ENCODE measurements at places on chromosomes 4 and X.

GRCh38 chrX:112704187-112704586 lies 24.4 kb upstream of the LHFPL1 start:
- no peak for DNase-seq

DNA sequence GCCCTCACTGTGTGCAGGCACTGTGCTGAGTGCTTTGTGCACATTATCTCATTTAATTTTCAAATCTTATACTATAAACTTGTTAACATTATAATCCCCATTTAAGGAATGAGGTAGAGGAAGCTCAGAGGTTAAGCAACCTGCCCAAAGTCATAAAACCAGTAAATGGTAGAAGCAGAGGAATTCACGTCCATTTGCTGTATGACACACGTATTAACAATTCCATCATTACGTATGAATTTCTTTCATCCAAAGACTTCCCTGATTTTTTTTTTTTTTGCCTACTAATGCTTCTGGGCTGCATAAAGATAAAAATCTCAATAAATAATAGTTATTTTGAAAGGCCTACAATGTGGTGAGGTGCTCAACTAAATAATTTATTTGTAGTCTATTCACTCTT lies 64.5 kb upstream of the H2AZ1 start:
- no peak for DNase-seq

GRCh38 chr4:142901166-142901662 lies 55.1 kb upstream of the INPP4B start:
- DNase-seq = no peak

DNA sequence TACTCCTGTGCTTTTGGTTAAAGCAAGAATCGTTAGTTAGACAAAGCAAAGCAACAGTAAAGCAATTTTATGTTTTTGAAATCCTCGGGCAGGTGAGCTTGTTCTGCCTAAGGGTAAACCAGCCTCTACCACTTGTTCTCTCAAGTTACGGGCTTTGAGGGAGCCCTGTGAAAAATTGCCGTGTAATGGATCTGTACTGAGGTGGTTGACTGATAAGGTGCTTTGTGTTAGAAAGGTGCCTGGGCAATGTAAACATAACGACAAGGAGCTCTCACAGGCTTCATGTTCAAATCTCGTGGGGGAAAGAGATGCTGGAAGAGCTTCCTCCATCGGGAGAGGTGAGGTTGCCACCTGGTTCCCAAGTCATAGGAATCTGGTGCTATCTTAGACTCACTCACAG lies 111.8 kb downstream of the TRAPPC11 start:
- no peak for DNase-seq

DNA sequence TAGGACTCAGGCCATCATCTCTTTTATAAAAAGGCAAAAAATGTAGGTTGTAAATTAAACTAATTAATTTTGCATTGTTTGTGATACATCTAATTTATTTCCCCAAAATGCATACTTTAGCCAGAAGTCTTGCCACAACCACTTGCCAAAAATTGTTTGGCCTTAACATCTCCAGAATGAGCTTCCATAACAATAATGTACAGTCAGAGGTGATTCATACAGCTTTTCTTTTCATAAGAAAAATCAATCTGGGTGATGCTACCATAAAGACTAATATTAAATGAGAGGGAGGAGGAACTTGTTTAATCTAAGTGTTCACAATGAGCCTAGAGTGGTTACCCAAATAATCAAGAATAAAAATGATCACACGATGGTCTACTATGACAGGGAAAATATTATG lies 59.3 kb downstream of the AMMECR1 start:
- DNase-seq = no peak
